ENCODE measurements at places on chromosomes 1 and 21.

GRCh38 chr1:156494309-156494895 is 6.2 kb downstream of the MEF2D start:
- no peak for DNase-seq

DNA sequence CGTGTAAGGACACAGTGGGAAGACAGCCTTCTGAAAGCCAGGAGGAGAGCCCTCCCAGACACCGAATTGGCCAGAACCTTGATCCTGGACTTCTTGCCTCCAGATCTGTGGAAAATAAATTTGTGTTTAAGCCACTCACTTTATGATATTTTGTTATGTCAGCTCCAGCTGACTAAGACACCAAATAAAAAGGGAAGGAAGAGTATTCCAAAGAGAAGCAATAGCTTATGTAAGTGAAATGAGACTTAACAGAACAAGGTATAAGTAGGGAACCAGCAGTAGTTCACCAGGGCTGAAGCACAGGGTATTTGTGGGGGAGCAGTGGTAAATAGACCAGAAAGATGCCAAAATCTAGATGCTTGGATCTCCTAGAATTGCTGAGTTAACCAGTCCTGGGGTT is 94.2 kb upstream of the WLS start:
- DNase-seq = no peak

DNA sequence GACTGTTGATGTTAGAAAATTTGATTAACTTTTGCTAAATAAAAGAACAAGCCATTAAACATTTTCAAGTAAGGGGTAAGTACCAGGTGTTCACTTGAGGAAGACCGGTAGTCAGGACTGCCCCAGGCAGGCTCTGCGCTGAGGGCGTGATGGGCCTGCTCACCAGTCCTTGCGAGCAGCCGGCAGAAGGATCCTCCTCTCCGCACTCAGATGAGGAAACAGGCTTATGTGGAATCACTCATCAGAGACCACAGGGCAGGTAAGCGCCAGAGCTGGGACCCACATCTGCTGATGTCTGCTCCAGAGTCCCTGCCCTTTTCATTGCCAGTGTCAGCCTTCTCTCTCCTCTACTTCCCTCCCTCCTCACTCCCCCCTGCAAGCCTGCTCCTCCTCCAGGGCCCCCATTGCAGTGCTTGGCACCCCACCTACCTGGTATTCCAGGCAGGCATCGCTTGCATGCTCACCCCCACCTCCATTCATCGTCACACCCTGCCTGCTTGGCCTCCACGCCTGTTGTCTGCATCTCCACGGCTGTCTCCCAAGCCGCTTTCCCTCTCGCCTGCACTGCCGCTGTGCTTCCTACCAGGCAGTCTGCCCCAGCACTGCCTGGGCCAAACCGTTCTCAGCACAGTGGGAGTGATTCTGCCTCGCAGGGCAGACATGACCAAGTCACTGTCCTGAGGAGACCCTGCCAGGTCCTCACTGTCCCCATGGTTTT is 24.7 kb upstream of the KDM4A start:
- DNase-seq = no peak

DNA sequence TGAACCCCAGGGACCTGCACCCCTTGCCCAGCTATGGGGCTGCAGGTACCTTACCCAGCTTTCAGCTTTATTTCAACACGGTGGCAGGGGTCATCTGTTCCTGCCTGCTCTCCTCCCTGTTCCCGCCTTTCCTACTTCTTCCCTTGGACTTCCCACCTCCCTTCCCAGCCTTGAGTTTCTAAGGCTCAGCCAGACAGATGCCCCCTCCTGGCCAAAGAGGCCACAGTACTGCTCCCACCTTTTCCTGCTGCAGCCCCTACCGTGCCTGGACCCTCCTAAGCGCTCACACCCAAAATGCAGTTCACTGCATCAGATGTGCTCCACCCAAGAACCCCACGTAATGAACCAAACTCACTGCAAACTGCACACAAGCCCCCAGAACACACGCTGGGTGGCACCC is 7.7 kb downstream of the NOC2L start:
- DNase-seq = no peak

GRCh38 chr1:117046781-117047180 is 13.3 kb upstream of the TTF2 start:
- DNase-seq = no peak

DNA sequence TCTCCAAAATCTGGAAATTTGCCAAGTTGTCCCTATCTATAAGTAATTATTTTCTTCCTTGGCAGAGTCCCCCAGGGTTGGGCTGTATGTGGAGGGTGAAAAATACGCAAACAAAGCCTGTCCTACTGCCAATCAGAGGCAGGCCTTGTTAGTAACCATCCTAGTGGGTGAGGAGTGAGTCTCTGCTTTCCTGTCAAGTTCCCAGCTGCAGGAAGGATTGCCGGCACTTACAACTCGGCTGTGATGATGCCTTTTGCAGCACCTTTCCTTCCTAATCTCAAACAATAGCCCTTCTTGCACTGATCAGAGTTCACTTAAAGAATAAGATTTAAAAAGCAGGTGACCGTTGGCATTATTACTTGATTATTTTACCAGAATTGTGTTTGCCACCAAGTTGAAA is 31.3 kb upstream of the FGGY start:
- no peak for DNase-seq

DNA sequence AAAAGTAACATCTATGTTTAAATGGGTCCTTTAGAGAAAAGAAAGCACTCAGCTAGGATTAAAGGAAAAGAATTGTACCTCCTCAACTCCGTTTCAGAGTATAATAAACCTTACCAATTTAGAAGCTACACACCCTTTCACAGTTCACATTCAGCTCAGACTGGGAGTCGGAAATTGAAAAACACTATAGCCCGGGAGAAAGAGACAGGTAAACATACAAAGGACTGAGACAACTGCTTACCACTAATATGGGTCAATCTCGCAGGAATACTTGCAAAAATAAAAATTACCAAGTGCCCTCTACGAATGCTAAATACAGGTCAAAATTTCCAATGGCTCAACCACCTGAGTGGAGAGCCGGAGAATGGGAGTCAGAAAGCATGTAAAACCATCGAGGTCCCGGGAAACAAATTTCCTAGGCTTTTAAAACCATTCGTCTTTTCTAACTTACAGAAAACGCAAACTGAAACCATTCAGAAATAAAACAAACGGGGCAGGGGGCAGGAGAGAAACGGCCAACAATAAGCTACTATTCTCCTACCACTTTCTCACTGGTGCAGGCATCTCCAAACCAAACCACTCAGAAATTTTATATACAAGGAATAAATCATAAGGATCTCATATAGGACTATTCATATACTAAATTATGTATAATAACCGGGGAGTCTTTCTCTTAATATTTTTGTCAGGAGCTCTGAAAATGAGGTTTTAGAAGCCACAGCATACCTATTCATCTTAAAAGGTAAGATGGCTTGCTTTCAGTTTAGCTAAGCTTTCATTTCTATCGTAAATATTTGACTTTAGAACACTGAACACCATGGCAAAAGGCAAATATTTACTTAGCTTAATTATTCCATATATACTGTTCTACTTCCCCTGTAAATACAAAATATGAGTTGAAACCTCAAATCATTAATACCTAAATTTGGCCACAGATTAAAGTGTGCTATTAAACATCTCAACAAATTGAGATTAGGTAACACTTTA is 136.5 kb downstream of the RERE start:
- DNase-seq = no peak

GRCh38 chr1:189958756-189959155 is 518.9 kb downstream of the BRINP3 start:
- no peak for DNase-seq

DNA sequence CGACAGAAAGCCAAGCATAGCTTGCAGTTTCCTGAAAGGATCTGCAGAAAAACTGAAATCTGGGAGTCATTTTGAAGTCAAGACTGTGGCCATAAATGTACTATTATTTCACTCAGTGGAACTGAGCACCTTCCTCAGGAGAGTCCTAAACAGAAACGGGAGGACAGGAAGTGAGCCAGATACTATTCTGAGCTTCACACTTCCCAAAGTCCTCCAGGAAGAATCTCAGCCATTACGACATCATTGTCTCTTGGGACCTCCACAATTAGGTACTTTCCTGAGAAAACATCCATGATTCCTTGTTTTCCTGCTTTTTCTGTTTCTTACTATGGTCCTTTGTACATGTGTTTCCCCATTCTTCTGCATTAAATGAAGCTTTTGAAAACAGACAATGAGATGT is 299.2 kb upstream of the USP25 start:
- no peak for DNase-seq

GRCh38 chr1:32848354-32849063 is 22.2 kb downstream of the FNDC5 start:
- no peak for DNase-seq

DNA sequence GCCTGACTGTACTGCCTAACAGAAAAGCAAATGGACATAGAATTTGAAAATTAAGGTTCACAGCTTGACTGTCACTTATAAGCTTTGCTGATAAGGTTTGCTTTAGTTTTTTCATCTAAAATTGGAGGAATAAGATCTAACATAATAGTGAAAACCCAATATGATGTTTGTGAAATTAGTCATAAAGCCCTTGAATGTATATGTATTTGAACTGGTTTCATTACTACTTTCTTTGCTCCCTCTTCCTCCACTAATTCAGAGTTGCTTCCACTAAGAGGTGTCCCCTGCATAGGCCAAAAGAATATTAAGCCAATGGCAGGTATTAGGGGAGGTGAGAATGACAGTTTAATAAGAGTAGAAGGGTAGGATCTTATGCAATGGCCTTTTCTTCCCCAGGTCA is 10.5 kb downstream of the PRPF38A start:
- DNase-seq = no peak

DNA sequence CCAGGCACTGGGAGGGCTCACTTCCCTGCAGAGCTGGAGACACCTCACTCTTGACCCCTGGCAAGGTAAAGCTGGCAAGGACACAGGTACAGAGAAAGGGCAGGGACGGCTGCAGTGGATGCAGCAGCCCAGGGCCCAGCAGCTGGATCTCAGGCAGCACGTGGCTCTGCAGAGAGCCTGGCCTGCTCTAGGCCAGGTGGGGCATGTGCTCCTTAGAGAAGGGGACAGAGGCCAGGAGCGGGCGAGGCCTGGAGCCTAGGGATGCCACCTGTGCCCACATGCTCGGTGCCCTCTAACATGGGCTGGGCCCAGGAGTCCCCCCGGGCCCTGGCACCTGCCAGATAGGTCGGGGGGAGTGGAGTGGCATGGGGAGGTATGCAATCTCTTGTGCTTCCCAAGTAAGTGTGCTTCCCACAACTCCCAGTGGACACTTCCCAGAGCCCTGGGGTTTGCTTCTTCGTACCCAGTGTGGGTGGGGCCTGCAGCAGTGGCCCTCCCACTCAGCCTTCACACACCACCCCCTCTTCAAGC is 30.0 kb downstream of the WNT3A start:
- no peak for DNase-seq

DNA sequence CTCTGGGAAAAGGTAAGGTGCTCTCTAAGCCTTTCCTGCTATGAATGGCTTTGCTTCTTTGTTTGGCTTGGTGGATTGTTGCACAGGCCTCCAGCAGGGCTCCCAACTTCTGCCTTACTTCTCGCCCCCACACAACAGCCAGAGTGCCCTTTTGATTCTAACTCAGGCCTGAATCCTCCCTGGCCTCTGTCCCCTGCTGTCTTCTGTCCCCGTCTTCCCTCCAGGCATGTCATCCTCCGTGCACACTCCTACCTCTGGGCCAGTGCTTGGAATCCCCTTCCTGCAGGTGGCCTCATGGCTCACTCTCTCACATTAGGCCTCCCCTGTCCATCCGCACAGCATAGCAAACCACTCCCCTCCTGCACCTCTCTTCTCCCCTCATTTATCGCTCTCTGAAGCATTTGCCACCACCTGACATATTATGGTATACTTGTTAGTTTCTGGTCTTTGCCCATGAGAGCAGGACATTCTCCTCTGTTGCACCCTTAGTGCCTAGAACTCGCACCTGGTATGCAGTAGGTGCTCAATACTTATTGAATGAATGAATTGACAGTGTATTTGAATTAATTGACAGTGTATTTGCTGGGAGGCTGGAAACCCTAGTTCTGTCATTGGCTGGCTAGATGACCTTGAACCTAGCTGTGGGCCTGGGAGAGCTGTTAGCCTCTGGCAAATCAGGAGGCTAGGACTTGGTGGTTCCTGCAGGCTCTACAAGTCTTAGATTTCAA is 2.9 kb downstream of the ZDHHC18 start:
- no peak for DNase-seq

DNA sequence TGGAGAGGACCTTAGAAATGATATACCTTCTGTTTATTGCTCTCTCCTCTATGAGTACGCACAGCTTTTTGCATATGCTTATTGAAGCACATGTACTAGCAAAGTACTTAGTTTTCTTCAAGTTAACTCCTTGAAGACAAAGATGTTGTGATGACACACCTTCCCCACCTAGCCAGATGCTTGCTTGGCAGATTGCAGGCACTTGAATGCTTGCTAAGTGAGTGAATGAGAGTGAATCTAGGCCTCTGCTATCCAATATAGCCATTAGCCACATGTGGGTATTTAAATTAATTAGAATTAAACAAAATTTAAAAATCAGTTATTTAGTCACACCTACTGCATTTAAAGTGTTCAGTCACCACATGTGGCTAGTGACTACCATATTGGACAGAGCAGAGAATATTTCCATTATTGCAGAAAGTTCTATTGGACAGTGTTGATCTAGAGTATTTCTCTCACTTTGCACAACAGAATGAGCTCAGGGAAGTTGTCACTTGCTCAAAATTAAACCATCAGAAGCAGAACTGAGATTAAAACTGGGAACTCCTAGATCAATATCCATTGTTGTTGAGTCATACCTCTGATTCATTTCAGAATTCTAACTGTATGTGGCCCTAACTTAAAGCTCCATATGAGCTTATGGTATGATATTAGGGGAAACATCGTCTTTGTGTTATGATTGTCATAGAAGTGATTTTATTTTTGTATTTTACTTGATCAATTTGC is 8.6 kb upstream of the EEIG2 start:
- no peak for DNase-seq

DNA sequence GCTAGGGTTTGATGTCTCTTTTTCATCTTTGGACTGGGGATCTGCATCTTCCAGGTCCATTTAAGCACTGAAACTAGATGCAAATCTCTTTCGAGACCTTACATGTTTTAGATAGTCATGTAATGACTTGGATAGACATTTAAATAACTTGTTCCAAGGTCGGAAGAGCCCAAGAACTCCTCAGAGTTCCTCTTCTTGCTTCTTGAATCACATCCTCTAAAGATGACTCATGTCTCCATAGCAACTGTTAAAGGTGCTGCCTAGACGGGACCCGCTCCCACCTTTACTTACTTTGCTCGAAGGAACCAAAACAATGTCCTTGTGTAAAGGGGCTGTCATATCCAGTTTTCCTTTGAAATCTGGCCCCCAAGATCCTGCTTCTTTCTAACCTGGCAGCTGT is 130.0 kb downstream of the EDEM3 start:
- no peak for DNase-seq

GRCh38 chr1:208108646-208109330 is 135.4 kb downstream of the PLXNA2 start:
- no peak for DNase-seq

Data from activated T-helper 1 cell treated with anti-CD3 and anti-CD28 coated beads, Interleukin-12 subunit alpha, Interleukin-12 subunit beta, Interleukin-2, Interleukin-4 antibody, amounts not matched to agents 30 ng/mL and 10 ng/mL and 1 ng/mL, durations not matched to agents 14 hours and 24 hours and 36 hours (primary cell).